ENCODE measurements at places on chromosomes 11 and 22. TPM values are rescaled to one million over a fixed set of nuclear protein-coding genes. Genes with fewer than 3 reads are reported as not detected.

- no peaks in the 10 kb centered on the region for H3K36me3 ChIP-seq
- H3K4me3 ChIP-seq = no peak overlapping the region
- no peak for DNase-seq
- no peaks in the 10 kb centered on the region for H3K4me1 ChIP-seq
- H3K27ac ChIP-seq = no peak overlapping the region
Observed at GRCh38 chr22:38452373-38453065, 2.5 kb downstream of the KCNJ4 start.

- H3K36me3 ChIP-seq = no peaks in the 10 kb centered on the region
- DNase-seq = no peak
- peaks cover 33% of the 10 kb centered on the region for H3K27me3 ChIP-seq
- no peak overlapping the region for H3K4me3 ChIP-seq
- H3K4me1 ChIP-seq = no peaks in the 10 kb centered on the region
Observed at GRCh38 chr22:38949889-38950405, 7.5 kb upstream of the APOBEC3A start.

- no peak overlapping the region for H3K4me3 ChIP-seq
- no peaks in the 10 kb centered on the region for H3K36me3 ChIP-seq
- no peak overlapping the region for H3K27ac ChIP-seq
- no peak for DNase-seq
- no peaks in the 10 kb centered on the region for H3K27me3 ChIP-seq
- no peaks in the 10 kb centered on the region for H3K4me1 ChIP-seq
Observed at GRCh38 chr22:27930331-27931060, 11.4 kb upstream of the PITPNB start.

DNAJB7 gene
- not detected for total RNA-seq

GRCh38 chr11:67278135-67278938 is 10.8 kb upstream of the ANKRD13D start:
- peak; percentile 53 for DNase-seq
- H3K27me3 ChIP-seq = no peaks in the 10 kb centered on the region
- H3K27ac ChIP-seq = peak overlapping the region; percentile 88
- H3K4me1 ChIP-seq = peaks cover 49% of the 10 kb centered on the region
- peak overlapping the region; percentile 56 for H3K4me3 ChIP-seq
- peaks cover 50% of the 10 kb centered on the region for H3K36me3 ChIP-seq

OR52E8 gene
- not detected for total RNA-seq

DNA sequence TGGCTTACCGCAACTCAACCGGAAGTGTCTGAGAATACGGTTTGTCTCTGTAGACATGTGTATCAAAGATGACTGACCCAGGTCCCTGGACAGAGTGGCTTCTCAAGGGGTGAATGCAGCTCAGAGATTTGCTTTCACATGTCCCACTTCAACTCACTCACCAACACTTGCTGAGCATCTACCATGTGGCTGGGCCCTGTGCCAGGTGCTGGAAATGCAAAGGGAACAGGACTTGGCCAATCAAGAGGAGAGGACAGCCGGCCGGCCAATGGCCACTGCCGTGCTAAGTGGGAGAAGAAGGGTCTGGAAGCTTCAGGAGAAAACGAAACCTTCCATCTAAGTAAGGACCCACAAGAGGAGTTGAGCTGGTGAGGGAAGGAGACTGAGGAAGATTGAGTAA is 151.3 kb downstream of the CEP164 start:
- H3K27ac ChIP-seq = no peak overlapping the region
- H3K36me3 ChIP-seq = no peaks in the 10 kb centered on the region
- no peak overlapping the region for H3K4me3 ChIP-seq
- H3K27me3 ChIP-seq = peaks cover 8% of the 10 kb centered on the region
- no peaks in the 10 kb centered on the region for H3K4me1 ChIP-seq
- DNase-seq = no peak

- H3K27ac ChIP-seq = no peak overlapping the region
- H3K4me1 ChIP-seq = no peaks in the 10 kb centered on the region
- no peak for DNase-seq
- no peaks in the 10 kb centered on the region for H3K36me3 ChIP-seq
Observed at GRCh38 chr11:119982517-119983239, 155.2 kb downstream of the TRIM29 start.

DNA sequence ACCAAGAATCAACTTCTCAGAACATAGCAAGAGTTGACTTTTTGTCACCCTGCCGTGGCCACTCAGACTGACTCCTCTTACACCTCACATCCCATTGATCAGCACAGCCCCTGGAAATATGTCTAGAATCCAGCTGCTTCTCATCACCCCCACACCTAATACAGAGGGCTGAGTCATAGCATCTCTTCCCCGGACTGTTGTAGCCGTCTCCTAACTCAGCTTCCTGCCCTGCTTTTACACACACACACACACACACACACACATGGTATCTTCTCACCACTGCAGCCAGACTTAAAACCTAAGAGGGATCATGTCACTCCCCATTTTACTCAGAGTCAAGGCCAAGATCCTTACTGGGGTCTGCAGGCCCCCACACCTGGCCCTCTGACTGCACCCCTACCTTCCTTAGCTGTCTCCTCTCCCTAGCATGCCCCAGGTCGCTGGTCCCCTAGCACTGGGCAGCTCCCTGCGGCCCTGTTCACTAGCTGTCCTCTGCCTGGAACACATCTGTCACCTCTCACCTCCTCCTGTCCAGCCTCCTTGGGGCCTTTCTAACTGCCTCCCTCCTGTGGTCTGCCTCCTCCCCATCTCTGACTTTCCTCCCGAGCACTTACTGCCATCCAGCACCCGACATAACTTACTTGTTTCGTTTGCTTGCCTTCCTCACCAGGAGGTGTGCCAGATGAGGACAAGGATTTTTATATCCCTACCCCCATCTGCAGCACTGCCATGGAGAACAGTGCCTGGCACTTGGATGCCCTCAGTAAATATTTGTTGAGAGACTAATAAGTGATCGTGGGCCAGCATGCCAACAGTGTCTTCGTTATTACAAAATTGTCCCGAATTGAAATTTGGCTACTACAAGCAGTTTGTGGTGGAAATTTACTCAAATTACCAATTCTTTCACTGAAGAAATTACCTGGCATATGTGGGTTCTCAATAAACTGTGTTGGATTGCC is 61.9 kb downstream of the BMAL1 start:
- H3K27ac ChIP-seq = peak overlapping the region; percentile 38
- DNase-seq = no peak

DDIAS gene
- 0.74 TPM for total RNA-seq

FOSL1 gene
- total RNA-seq = 10.4 TPM

- H3K27me3 ChIP-seq = no peaks in the 10 kb centered on the region
- H3K4me3 ChIP-seq = no peak overlapping the region
- no peak for DNase-seq
- no peaks in the 10 kb centered on the region for H3K36me3 ChIP-seq
Observed at GRCh38 chr22:36870250-36870649, 9.4 kb downstream of the NCF4 start.

DNA sequence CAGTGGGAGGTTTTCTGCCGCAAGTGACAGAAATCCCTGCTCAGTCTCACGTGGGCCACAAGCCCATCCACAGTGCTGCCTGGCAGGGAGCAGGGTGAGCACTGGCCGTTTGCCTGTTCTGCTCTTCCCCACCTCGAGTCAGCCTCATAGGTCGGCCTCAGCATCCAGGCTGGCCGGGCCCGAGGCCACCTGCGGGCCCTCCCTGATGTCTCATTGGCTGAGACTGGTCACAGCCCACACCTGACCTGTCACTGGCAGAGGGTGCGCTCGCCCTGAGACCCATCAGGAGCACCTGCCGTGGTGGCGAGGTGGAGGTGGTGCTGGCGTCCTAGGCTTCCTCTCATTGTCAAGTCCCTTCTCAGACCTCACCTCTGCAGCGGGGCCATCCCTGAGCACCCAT is 72.1 kb downstream of the ELFN2 start:
- no peaks in the 10 kb centered on the region for H3K4me1 ChIP-seq
- no peak overlapping the region for H3K27ac ChIP-seq
- DNase-seq = no peak
- H3K27me3 ChIP-seq = peaks cover 6% of the 10 kb centered on the region
- H3K4me3 ChIP-seq = no peak overlapping the region
- H3K36me3 ChIP-seq = no peaks in the 10 kb centered on the region

SLC17A6 gene
- not detected for total RNA-seq

GRCh38 chr11:61927501-61927900 is 10.1 kb upstream of the RAB3IL1 start:
- no peaks in the 10 kb centered on the region for H3K27me3 ChIP-seq
- no peaks in the 10 kb centered on the region for H3K36me3 ChIP-seq
- DNase-seq = no peak
- no peak overlapping the region for H3K4me3 ChIP-seq
- H3K4me1 ChIP-seq = peaks cover 7% of the 10 kb centered on the region
- H3K27ac ChIP-seq = no peak overlapping the region

OR8D1 gene
- not detected for total RNA-seq

Measured in psoas muscle (tissue), 8 donors.